ENCODE measurements at places on chromosomes 3 and 15.
A peak's percentile ranks its signal among the peaks of the same experiment; 100 is the strongest.

- no peak overlapping the region for H3K4me3 ChIP-seq
- H3K36me3 ChIP-seq: no peaks in the 10 kb centered on the region
- H3K27me3 ChIP-seq: no peaks in the 10 kb centered on the region
Measured at GRCh38 chr3:97340940-97341339, 423.6 kb upstream of the ARL6 start.

DNA sequence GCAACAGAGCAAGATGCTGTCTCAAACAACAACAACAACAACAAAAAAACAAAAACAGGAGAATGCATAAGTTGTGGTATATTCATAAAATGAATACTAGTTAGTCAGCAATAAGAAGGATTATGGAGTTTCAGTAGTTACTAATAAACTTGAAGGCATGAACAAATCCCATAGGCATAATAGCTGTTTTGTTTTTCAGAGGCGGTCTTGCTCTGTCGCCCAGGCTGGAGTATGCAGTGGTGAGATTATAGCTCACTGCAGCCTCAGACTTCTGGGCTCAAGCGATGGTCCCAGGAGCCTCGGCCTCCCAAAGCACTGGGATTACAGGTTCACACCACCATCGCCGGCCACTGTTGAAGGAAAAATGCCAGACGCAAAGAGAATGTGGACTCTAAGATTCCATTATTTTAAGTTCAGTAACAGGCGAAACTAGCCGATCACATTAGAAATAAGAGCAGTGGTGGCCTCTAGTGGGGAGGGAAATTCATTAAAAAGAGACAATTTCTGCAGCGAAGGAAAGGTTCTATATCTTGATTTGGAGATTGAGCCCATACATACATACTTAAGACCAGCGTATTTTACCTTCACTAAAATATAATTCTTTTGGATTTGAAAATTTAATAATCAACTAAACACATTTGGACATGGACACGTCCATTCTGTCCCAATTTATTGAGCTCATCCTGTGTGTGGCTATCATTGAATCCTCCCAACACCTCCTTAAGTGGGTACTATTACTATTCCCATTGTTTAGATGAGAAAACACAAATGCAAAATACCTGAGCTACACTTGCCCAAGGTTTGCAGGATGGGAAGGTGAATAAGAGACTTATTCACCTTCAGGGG is 27.4 kb upstream of the HDAC11 start:
- H3K36me3 ChIP-seq: no peaks in the 10 kb centered on the region
- peak overlapping the region; percentile 66 for H3K4me3 ChIP-seq
- peak; percentile 68 for DNase-seq
- H3K27me3 ChIP-seq: no peaks in the 10 kb centered on the region
- no peaks in the 10 kb centered on the region for H3K4me1 ChIP-seq

DNA sequence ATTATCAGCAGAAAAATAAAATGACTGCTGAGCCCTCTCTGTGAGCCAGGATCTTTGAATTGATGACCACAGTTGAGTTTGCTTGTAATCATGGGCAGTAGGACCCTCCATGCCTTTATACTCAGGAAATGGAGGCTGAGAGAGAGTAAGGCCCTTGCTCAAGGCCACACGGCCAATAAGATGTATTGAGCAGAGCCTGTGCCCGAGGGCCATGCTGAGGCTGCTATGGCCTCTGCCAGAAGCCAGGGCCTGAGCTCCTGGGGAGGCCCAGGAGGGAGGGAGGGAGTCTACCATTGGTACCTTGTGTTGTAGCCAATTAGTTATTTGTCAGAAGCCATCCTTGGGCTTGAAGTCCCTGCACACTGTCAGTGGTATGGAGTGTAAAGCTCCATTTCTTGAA is 151.4 kb downstream of the DNAJB8 start:
- DNase-seq: no peak
- no peak overlapping the region for H3K4me3 ChIP-seq
- H3K36me3 ChIP-seq: peaks cover 10% of the 10 kb centered on the region

DNA sequence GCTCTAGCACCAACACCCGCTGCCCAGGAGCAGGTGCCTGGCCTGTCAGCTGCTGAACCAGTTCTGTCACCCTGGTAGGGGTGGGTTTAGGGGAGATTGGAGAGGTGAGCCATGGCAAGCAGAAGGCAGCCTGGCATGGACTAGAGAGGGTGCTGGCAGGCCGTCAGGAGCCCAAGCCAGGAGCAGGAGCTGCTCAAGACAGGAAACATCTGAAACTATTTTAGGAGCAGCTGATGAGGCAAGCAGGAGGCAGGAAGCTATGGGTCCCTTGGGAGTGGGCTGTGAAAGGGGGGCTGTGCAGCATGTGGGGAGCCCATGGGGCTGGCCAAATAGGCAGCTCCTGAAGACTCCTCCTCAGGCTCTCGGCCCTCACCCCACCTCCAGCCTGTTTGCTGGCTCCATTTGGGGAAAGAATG is 2.3 kb downstream of the INKA1 start:
- peaks cover 31% of the 10 kb centered on the region for H3K4me1 ChIP-seq
- H3K36me3 ChIP-seq: peaks cover 19% of the 10 kb centered on the region
- peaks cover 23% of the 10 kb centered on the region for H3K27me3 ChIP-seq
- peak; percentile 41 for DNase-seq
- H3K4me3 ChIP-seq: no peak overlapping the region
- H3K27ac ChIP-seq: peak overlapping the region; percentile 81

DNA sequence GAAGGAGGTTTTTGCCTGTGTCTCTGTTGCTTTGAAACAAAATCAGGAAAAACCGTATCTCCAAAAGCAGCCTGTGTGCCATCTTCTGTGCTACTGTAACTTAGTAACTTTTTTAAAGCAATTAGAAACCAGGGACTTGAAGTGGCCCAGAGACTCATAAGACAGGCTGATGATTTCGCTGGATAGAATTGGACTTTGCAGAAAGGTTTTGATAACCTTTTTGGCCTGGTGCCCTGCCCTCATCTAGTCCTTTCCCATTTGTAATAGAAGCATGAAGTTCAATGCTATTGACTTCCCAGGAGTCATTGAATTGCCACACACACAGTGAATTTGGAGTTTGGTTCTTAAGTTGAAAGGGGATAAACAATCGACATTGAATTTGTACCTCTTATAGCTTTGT is 157.2 kb downstream of the PTPRG start:
- no peaks in the 10 kb centered on the region for H3K27me3 ChIP-seq
- no peak overlapping the region for H3K27ac ChIP-seq
- H3K4me1 ChIP-seq: no peaks in the 10 kb centered on the region
- no peaks in the 10 kb centered on the region for H3K36me3 ChIP-seq

GRCh38 chr3:140898340-140899180 is 43.1 kb upstream of the SLC25A36 start:
- H3K27me3 ChIP-seq: no peaks in the 10 kb centered on the region
- H3K4me1 ChIP-seq: no peaks in the 10 kb centered on the region
- H3K4me3 ChIP-seq: no peak overlapping the region
- DNase-seq: peak; percentile 23
- H3K36me3 ChIP-seq: no peaks in the 10 kb centered on the region
- H3K27ac ChIP-seq: no peak overlapping the region

DNA sequence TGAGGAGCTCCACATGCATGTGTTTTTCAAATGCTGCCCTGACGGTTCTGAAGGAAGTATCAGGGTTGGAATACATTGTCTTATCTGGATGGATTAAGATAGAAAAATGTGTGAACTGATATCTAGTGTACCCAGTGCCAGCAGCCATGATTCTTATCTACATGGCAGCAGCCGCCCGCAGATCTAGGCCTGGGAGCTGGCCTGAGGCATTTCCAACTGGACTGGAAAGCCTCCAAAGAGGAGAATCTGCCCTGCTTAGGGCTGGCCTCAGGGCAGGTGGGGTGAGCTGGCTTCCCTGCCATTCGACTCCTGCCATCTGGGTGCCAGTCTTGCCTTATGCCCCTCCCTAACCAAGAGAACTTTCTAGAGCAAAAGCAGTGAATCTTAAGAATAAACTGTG is 125.8 kb downstream of the SSR3 start:
- H3K36me3 ChIP-seq: no peaks in the 10 kb centered on the region
- H3K27me3 ChIP-seq: peaks cover 2% of the 10 kb centered on the region
- no peak overlapping the region for H3K4me3 ChIP-seq
- H3K4me1 ChIP-seq: no peaks in the 10 kb centered on the region
- no peak overlapping the region for H3K27ac ChIP-seq

GRCh38 chr15:89018207-89018606 is 70.0 kb upstream of the ABHD2 start:
- H3K4me1 ChIP-seq: no peaks in the 10 kb centered on the region
- no peak overlapping the region for H3K27ac ChIP-seq
- H3K4me3 ChIP-seq: no peak overlapping the region

- DNase-seq: no peak
- H3K36me3 ChIP-seq: no peaks in the 10 kb centered on the region
- no peaks in the 10 kb centered on the region for H3K4me1 ChIP-seq
- no peaks in the 10 kb centered on the region for H3K27me3 ChIP-seq
Measured at GRCh38 chr3:12051586-12051985, 47.4 kb downstream of the SYN2 start.

- H3K27me3 ChIP-seq: no peaks in the 10 kb centered on the region
- no peak for DNase-seq
- no peaks in the 10 kb centered on the region for H3K4me1 ChIP-seq
- H3K36me3 ChIP-seq: no peaks in the 10 kb centered on the region
Measured at GRCh38 chr15:87154761-87155160, 1075.1 kb downstream of the AGBL1 start.

GRCh38 chr3:74613521-74614106 is 845 bp downstream of the CNTN3 start:
- peak overlapping the region; percentile 37 for H3K4me3 ChIP-seq
- no peaks in the 10 kb centered on the region for H3K4me1 ChIP-seq
- peaks cover 37% of the 10 kb centered on the region for H3K27me3 ChIP-seq
- no peak overlapping the region for H3K27ac ChIP-seq
- no peak for DNase-seq

Data from large intestine (tissue), 12 donors.